Cardiac fibroblast (primary cell): ENCODE measurements at places on chromosomes 16 and 17.

- DNase-seq: no peak
Observed at GRCh38 chr17:65171752-65172151, 34.6 kb downstream of the RGS9 start.

DNA sequence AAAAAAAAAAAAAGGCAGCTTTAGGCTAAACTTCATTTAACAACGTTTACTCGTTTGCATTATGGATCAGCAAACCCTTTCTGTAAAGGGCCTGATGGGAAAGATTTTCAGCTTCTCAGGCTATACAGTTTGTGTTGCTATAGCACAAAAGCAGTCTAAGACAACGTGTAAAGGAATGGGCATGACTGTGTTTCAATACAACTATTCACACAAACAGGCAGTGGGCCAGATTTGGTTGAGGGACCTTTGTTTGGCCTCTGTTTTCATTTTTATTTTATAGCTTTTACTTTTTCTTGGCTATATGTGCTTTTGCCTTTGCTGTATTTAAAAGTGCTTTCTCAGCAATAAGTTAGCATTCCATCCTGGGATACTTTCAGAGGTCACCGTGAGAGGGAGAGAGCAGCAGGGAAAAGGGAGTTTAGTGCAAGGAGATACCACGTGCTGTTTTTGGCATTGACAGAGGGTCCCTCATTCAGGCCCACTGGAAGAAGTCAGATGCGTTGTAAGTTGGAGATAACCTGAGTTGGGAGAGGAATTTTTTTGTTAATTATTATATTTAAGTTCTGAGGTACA, 335.6 kb downstream of the UTP18 start:
- no peak for DNase-seq

DNA sequence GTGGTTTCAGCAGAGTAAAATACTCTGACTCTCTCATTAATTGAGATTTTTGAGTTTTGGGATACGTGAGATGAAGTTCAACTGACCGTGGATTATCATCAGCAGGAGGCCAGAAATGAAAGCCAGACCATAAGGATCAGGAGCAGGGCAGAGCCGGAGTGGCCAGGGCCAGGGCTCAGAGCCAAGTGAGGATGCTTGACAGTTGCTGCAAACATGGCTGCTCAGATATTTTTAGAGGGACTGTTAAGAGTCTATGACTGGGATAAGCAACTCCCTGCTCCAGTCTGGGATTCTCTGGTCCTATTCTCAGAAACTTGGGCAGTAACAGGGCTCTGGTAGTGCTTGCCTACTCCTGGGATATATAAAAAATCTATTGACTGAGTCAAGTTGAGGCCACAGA, 17.6 kb upstream of the CDH13 start:
- DNase-seq: no peak

- no peak for DNase-seq
Observed at GRCh38 chr16:10494343-10495030, 85.9 kb downstream of the EMP2 start.

DNA sequence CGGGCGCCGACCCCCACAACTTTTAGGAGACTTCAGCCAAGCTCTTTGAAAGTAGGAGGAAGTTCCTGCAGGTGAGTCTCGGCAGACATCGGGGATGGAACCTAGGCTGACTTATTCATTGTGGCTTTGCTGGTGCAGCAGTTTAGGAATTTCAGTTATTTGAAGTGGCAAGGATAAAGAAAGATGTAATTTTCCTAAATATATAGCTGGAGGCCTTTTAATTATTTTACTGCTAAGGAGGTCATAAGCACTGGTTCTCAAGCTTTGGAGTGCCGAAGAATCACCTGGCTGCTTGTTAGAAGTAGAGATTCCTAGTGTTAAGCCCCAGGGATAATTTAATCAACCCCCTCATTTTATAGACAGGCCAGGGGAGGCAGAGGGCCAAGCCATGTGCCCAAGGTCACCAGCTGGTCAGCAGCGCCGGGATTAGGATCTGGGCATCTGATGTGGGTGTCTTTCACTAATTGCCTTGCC, 28.9 kb upstream of the BCAR1 start:
- no peak for DNase-seq

- DNase-seq: no peak
Observed at GRCh38 chr16:68408967-68409366, 39.3 kb downstream of the SMPD3 start.

- no peak for DNase-seq
Observed at GRCh38 chr17:60224064-60224463, 74.3 kb downstream of the CA4 start.
